ENCODE measurements at places on chromosomes 7 and 10.

DNA sequence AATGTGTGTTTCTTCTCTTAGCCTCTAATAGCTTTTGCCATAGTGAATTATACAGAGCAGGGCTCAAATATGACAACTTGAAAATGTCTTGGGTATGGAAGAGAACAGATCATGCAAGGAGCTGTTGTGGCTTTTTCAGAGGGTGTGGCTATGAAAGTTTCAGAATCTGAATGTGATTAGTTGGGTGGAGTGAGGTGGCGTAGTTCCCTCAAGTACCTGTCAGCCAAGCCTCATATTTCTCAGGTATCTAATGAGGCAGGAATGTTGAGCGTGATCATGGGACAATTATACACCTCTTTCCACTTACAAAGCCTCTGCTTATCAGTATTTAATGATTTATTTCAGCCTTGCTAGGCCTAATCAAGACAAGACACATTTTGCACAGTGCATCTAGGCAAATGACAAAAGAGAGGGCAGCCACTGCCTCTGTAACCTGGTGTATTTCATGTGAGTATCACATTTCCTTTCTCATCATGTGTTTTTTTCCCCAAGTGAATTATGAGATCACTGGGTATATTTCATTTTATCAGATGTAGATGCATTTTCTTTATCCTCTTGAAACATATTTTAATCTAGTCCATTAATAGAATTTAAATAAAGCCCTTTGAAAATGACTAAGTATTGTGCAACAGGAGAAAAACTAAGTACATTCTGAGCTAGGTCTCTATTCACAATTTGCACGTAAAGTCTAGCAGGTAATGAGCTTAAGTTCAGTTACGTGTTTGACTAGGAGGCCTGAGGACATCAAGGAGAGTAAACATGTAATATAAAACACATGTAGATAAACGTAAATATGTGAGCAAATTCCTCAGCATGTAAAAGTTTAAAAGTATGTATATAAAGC, 644.4 kb upstream of the IGFBP3 start:
- no peak for DNase-seq

DNA sequence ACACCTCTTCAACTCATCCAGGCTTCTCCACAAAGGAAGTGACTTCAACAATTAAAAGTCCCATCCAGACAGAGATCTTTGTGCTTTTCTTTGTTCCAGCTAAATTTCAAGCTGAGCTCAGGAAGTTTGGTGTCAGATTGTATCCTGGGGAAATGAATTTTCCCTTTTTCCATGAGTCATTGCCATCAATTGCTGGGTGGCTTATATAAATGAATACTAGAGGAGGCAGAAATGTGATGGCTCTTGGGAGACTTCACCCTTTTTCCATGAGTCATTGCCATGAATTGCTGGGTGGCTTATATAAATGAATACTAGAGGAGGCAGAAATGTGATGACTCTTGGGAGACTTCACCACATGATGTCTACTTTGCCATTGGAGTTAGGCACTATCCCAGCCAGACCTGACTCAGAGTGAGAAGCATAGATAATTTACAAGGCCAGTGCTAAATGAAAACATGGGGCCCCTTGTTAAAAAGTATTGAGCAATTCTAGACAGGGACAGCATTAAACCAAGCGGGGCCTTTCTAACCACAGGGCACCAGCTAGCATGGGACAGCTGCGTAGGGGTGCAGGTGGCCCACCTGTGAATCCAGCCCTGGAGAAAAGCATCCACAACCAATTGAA, 339.2 kb upstream of the PODXL start:
- no peak for DNase-seq

DNA sequence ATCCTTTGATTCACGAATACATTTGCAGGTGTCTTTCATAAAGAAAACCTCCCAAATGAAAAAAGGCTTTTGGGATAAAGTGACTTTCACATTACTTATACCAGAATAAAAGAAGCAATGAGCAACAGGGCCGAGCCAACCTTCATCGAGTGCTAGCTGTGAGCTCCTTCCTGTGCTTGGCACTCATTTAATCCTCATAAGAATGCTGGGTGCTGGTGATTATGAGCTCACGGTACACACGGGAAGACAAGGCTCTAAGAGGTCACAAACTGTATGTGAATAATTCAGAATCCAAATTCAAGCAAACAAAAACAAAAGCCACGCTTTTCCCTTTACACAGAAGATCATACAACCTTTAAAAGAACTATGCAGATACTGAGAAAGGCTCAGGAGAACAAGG, 156.2 kb downstream of the COBL start:
- no peak for DNase-seq

GRCh38 chr10:43407148-43407575, 1.8 kb downstream of the HNRNPF start:
- peak; percentile 55 for DNase-seq

DNA sequence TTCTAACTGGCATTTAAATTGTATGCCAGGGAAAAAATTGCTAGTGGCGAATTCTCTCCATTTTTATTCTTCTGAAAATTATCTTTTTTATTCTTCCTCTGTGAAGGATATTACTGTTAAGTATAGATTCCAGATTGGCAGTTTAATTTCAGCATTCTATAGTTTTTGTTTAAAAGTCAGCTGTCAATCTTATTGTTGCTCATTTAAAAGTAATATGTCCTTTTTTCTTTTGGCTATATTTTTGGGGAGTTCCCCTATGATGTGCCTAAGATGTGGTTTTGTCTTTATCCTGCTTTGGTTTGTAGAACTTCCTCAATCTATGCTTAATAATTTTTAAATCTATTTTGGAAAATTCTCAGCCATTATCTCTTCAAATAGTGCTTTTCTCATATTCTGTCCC, 135.9 kb downstream of the ARHGAP12 start:
- DNase-seq: no peak

DNA sequence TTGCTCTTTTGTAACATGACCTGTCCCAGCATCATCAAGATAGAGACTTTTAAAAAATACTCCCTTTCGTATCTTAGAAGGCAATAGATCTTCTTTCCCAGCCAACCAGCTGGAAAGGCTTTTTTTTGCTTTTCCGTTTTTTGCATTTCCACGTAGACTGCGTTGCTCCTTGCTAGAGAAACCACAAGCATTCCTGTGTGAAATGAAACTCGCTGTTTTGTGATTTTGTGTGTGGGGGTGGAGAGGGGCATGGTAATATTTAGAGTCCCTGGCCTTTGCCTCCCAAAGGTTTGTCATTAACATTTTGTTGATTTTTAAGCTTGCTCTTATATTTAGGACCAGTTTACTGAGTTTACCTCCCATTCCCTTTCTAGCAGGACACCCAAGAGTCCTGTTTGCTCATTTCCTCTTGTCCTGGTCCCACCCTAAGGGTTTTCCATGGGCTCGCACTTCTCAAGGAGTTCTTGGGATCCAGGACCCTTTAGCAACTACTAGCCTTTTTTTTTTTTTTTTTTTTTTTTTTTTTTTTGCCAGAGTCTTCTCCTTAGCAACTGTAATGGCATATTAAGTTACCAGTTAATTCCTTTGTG, 243.6 kb downstream of the BICC1 start:
- no peak for DNase-seq

DNA sequence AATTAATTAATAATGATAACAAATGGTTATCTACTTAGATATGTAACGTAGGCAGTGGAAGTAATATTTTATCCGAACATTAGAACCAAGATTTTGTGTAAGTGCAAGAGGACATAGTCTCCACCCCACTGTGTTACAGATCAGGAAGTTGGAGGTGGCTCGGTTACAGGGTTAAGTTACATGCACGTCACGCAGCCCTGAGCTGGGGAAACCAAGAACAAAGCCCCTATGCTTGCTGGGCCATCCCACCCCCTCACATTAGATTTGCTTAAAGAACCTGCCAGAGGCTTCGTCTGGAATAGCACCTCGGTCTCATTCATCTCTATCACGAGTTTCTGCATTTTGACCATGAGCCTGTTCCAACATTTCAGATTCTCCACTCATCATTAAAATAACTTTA, 214.1 kb downstream of the ADARB2 start:
- DNase-seq: no peak

DNA sequence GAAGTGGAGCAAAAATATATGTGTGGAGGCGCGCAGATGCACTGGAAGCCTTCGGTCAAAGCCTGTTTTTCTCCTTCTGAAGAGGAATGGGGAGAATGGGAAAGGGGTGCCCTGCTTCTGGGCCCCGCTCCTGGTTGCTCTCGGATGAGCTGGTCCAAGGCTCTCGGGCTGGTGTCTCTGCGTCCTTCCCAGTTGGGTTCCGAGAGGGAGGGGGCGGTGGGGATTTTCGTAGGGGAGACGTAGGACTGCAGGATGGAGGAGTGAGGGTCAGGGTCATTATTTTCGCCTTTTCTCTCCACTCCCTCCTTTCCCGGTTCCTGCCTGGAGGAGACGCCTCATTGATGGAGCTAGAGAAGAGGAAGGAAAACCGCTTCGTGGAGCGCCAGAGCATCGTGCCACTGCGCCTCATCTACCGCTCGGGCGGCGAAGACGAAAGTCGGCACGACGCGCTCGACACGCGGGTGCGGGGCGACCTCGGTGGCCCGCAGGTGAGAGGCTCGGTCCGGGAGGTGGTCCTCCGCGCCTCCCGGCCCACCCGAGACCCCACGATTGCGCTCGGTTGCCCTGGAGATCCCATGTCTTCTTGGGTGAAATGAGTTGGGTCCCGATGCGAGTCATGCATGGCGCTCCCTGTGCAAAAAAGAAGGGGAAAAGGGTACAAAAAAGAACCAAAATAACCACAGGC, 790 bp downstream of the ADAM22 start:
- peak; percentile 21 for DNase-seq

GRCh38 chr10:89795840-89796239, 94.5 kb downstream of the KIF20B start:
- DNase-seq: no peak

DNA sequence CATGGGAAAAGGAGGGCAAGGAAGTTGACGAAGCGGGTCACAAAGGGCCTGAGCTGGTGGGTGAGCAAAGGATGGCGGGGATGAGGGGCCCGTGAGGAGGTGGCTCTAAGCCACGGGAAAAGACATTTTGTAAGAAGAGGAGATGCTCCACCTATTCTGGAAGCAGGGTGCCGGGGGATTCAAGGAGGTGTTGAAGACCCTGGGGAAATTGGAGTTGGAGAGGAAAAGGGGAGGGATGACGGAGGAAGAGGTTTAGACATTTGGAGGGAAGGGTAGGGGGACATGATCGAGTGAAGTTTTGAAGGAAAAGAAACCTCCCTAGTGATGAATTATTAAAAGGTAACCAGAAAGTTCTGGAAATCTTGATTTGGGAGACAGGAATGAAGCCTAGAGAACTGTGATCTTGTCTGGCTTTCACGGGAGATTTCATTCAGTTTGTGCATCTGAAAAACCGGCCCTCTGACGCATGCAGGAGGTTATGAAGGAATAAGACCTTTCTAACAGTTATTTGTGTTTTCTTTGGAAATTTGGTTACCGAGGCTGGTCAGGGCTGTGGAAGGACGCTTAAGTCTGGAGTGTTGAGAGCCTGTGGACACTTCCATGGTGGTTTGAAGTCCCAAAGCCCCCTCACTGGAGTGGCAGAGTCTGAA, 1.4 kb downstream of the SMO start:
- no peak for DNase-seq

DNA sequence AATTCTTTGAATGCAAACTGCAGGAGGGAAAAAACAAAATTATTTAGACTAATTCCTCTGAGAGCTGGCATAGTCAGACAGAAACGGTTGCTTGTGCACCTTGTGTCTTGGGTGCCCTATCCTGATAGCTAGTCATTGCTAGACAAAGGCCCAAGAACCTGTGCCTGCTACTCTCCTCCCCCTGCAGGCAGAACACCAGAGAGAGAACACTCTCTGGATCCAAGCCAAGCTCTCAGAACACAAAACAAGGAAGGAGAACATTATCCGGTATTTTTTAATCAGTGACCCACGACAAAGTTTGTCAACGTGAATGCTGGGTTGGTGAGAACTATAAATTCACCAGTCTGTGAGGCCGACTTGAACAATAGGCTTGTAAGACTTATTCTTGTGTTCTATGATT, 18.8 kb upstream of the PPP1R9A start:
- DNase-seq: no peak

GRCh38 chr7:22662556-22663356, 64.2 kb upstream of the IL6 start:
- no peak for DNase-seq

DNA sequence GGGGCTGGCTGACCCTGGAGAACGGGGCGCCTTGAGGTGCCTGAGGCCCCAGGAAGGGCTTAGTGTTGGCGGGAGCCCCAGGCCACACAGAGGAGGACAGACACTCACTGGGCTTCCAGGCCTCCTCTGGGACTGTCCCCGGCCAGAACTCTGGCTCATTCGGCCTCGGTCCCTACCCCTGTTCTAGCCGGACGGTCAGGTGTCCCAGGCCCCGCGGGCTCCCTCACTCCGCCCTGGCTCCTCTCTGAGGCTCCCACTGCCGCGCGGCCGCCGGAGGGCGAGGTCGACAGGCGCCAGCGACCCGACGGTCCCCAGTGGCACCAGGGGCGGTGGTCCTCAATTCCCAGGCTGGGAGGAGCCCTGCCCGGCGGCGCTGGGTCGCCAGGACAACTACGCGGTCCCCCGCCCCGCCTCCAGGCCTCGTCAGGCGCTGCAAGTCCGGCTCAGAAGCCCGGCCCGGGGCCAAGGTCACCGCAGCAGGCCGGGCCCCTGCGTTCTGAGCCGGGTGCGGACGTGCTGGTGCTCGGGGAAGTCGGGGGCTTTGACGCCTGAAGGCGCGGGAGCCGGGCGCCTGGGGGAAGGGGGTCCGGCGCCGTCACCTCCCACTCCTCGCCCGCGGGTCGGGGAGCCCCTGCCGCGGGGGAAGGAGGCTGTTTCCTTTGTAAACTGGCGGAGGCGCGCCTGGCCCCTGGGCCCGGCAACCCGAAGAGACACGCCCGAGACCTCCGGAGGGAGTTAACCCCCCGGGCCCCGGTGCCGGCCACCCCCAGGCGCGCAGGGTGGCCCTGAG, 1.1 kb upstream of the PWWP2B start:
- DNase-seq: peak; percentile 31

DNA sequence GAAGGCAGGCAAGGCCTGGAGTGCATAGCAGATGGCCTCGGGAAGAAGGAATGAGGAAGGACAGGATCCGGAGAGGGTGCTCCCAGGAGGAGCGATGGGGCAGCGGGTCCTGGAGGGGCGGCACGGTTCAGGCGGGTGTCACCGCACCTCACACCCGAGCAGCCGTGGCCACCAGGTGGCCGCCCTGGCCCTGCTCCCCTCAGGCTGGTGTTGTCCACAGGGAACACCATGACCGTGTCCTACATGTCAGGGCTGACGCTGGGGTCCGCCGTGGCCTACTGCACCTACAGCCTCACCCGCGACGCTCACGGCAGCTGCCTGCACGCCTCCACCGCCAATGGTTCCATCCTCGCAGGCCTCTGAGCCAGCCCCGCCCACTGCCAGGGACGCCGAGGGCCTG, 19.8 kb downstream of the SLC29A4 start:
- no peak for DNase-seq
